ENCODE measurements at places on chromosomes 3 and 15. TPM values are rescaled to one million over a fixed set of nuclear protein-coding genes. Genes with fewer than 3 reads are reported as not detected.

DNA sequence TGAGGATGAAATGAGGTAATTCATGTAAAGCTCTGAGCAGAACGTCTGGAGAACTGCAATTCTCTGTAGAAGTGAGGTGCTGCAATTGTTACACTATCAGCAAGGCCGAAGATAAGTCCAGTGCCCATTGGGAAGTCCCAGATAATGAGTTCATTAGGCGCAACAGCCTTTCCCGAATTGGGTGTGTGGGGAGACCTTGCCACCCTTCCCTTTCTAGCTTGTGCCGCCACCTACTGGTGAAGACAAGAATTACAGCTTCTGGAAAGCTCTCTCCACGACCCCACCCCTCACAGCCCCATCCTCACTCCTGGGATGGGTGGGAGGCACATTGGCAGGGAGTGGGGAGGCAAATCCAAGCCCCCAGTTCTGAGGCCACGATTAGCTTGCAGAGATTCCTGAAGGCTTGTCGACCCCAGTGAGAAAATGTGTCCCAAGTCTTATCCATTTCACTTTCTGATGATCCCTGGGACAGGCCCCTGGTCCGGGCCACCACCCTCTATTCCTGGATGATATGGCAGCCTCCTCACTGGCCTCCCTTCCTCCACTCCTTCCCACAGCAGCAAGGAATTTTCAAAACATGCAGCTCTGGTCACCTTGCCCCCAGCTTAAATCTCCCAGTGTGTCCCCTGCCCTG, 36.4 kb downstream of the FAM3D start:
- DNase-seq = peak; percentile 45
- no peaks in the 10 kb centered on the region for H3K27me3 ChIP-seq
- H3K4me1 ChIP-seq = no peaks in the 10 kb centered on the region

- H3K36me3 ChIP-seq = no peaks in the 10 kb centered on the region
- no peak for DNase-seq
- no peak overlapping the region for H3K27ac ChIP-seq
- H3K27me3 ChIP-seq = no peaks in the 10 kb centered on the region
- H3K4me3 ChIP-seq = no peak overlapping the region
- no peaks in the 10 kb centered on the region for H3K4me1 ChIP-seq
Measured at GRCh38 chr3:175896655-175897054, 1037.5 kb downstream of the NAALADL2 start.

KNG1 gene
- not detected for total RNA-seq

EFCC1 gene
- 0.11 TPM for total RNA-seq

CLCN2 gene
- 6.3 TPM for total RNA-seq

- no peak overlapping the region for H3K27ac ChIP-seq
- H3K36me3 ChIP-seq = no peaks in the 10 kb centered on the region
- H3K4me1 ChIP-seq = no peaks in the 10 kb centered on the region
- DNase-seq = no peak
Measured at GRCh38 chr3:135982404-135982761, 16.9 kb downstream of the PPP2R3A start.

DNA sequence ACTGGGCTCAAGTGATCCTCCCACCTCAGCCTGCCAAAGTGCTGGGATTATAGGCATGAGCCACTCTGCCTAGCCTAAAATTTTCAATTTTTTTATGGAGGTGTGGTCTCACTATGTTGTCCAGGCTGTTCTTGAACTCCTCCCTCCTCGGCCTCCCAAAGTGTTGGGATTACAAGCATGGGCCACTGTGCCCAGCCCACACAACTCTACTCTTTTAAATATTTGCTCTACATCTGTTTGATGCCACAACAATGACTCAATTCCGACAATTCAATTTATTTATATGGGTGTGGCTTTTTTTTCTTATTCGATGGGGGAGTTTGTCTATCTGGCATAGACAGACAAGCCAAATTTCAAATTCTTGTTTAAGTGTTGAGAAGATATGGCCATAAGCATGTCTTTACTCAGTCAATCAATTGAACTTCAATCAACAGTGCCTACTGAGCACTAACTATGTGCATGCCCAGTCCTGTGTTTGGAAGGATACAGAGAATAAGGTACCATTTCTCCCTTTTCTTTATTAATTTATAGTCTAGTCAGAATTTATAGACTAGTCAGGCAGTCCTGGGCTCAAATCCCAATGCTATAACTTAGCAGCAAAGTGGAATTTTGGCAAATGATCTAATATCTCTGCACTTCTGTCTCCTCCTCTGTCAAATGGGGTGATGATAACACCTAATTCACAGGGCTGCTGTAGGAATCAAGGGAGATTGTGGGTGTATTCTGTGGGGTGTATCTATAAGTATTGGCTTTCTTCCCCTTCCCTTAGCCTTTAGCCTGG, 54.6 kb upstream of the PIAS1 start:
- H3K4me1 ChIP-seq = no peaks in the 10 kb centered on the region
- H3K27ac ChIP-seq = no peak overlapping the region
- no peaks in the 10 kb centered on the region for H3K36me3 ChIP-seq
- H3K27me3 ChIP-seq = no peaks in the 10 kb centered on the region

DNA sequence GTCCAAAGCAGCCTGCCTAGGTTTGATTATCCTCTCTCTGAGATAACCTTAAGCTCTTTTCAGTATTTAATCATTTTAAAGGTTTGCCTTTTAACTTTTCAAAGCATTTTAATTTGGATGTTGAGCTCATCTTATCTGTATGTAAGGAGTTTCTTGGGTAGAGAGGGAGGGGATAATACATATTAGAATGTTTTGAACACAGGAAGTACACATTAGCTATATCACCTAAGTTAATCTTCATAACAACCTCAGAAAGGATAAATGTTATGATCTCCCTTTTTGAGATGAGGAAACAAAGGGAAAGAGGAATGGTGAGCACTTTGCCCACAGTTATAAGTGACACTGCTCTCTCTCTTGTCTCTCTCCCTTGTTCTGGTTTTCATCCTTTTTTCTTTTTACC, 2.2 kb upstream of the CD47 start:
- no peak for DNase-seq
- H3K27ac ChIP-seq = no peak overlapping the region
- H3K36me3 ChIP-seq = no peaks in the 10 kb centered on the region
- no peaks in the 10 kb centered on the region for H3K27me3 ChIP-seq
- H3K4me3 ChIP-seq = peak overlapping the region; percentile 5
- peaks cover 31% of the 10 kb centered on the region for H3K4me1 ChIP-seq

TTLL13 gene
- not detected for total RNA-seq

GRCh38 chr15:52559022-52559421, 9.8 kb downstream of the ARPP19 start:
- no peak overlapping the region for H3K4me3 ChIP-seq
- H3K27ac ChIP-seq = no peak overlapping the region
- H3K36me3 ChIP-seq = peaks cover 8% of the 10 kb centered on the region
- no peak for DNase-seq
- H3K4me1 ChIP-seq = peaks cover 27% of the 10 kb centered on the region

DNA sequence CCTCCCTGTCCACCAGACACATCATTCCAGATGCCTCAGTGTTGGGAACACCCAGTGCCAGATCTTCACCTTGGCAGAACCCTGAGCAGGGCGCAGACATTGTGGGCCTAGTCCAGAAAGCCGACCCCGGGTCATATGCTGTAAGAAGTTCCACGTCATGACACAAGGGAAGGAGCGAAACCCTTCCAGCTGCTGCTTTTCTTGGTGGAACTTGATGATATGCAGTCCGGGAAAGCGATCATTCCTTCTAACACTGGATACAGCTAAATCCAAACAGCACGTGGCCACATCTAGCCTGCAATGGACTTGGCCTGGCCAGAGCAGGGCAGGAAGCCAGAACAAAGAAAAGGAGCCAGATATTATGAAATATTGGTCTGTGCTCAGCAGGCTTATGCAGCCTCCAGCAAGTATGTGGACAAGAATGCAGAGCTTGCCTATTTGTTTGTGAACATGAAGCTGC, 22.0 kb downstream of the GASK1A start:
- no peaks in the 10 kb centered on the region for H3K4me1 ChIP-seq
- no peaks in the 10 kb centered on the region for H3K27me3 ChIP-seq
- H3K4me3 ChIP-seq = no peak overlapping the region
- no peak overlapping the region for H3K27ac ChIP-seq
- DNase-seq = no peak

TMEM207 gene
- total RNA-seq = not detected

- H3K4me3 ChIP-seq = no peak overlapping the region
- H3K27me3 ChIP-seq = no peaks in the 10 kb centered on the region
- no peak overlapping the region for H3K27ac ChIP-seq
- no peaks in the 10 kb centered on the region for H3K36me3 ChIP-seq
Measured at GRCh38 chr3:82163907-82164520, 402.6 kb upstream of the GBE1 start.

SEMA3F gene
- not detected for total RNA-seq

DNA sequence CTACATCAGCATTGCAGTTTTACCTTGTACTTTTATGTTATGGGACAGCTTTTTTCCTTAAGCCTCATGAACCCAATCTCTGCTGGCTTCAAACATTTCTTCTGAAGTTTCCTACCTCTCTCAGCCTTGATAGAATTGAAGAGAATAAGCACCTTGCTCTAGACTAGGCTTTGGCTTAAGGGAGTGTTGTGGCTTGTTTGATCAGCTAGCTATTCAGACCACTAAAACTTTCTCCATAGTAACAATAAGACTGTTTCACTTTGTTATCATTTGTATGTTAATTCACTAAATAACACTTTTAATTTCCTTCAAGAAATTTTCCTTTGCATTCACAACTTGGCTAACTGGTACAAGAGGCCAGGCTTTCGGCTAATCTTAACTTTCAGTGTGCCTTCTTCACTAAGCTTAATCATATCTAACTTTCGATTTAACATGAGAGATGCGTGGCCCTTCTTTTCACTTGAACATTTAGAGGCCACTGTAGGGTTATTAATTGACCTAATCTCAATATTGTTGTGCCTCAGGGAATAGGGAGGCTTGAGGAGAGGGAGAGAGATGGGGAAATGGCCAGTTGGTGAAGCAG, 8.1 kb upstream of the TIGIT start:
- H3K4me3 ChIP-seq = no peak overlapping the region
- H3K27ac ChIP-seq = peak overlapping the region; percentile 62
- DNase-seq = peak; percentile 52
- H3K4me1 ChIP-seq = peaks cover 3% of the 10 kb centered on the region

DNA sequence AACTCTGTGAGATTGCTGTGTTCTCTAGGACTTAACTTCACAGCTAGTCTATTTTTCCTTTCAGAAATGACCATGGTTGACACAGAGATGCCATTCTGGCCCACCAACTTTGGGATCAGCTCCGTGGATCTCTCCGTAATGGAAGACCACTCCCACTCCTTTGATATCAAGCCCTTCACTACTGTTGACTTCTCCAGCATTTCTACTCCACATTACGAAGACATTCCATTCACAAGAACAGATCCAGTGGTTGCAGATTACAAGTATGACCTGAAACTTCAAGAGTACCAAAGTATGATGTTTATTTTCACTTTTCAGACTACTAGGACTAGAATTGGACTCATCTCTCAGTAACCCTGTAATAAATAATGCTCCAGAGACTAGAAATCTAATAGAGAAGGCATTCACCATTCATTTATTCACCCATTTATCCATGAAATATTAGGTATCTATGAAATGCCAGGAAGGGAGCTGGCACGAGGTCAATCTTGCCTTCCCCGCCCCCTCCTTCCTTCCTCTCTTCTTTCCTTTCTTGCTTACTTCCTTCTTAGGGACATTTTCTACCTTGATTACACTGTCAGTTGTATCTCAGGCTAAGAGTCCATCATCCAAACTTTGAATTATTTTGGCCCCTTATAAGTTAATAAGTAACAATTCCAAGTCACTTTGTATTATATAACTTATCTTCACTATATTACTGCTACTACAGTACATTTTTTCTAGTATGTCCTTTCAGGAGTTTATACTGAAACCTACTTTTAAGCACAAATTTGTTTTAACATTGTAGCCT, 91.0 kb downstream of the PPARG start:
- no peak overlapping the region for H3K27ac ChIP-seq
- H3K27me3 ChIP-seq = no peaks in the 10 kb centered on the region
- no peak for DNase-seq
- peaks cover 6% of the 10 kb centered on the region for H3K4me1 ChIP-seq

- H3K27me3 ChIP-seq = no peaks in the 10 kb centered on the region
- H3K36me3 ChIP-seq = no peaks in the 10 kb centered on the region
- no peak overlapping the region for H3K4me3 ChIP-seq
- DNase-seq = no peak
- H3K27ac ChIP-seq = no peak overlapping the region
- no peaks in the 10 kb centered on the region for H3K4me1 ChIP-seq
Measured at GRCh38 chr15:37081983-37082382, 18.4 kb downstream of the MEIS2 start.

GRCh38 chr3:65955792-65956477, 82.8 kb downstream of the MAGI1 start:
- DNase-seq = no peak
- no peaks in the 10 kb centered on the region for H3K27me3 ChIP-seq
- no peaks in the 10 kb centered on the region for H3K4me1 ChIP-seq
- no peaks in the 10 kb centered on the region for H3K36me3 ChIP-seq
- no peak overlapping the region for H3K27ac ChIP-seq

GRCh38 chr15:77904436-77904821, 173.1 kb downstream of the TBC1D2B start:
- H3K27ac ChIP-seq = no peak overlapping the region
- no peak for DNase-seq
- H3K4me1 ChIP-seq = no peaks in the 10 kb centered on the region
- H3K4me3 ChIP-seq = no peak overlapping the region
- no peaks in the 10 kb centered on the region for H3K27me3 ChIP-seq
- H3K36me3 ChIP-seq = no peaks in the 10 kb centered on the region

DNA sequence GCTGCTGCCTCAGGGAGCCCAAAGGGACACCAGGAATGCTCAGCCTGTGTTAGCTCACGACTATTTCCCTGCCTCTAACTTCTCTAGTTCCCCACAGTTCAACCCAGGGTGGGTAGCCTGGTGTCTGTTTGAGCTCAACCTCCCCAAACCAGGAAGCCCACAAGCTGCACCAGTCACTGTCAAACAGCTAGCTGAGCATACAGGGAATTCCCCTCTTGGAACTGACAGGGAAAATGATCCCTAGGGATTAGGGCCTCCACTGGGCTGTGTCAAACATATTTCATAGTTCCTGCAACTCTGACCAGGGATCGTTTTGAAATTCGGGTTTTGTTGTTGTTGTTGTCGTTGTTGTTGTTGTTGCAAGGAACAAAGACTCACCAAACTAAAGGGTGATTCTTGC, 147.1 kb upstream of the ICE2 start:
- no peak overlapping the region for H3K4me3 ChIP-seq
- H3K27ac ChIP-seq = no peak overlapping the region
- H3K27me3 ChIP-seq = no peaks in the 10 kb centered on the region
- no peaks in the 10 kb centered on the region for H3K36me3 ChIP-seq

DNA sequence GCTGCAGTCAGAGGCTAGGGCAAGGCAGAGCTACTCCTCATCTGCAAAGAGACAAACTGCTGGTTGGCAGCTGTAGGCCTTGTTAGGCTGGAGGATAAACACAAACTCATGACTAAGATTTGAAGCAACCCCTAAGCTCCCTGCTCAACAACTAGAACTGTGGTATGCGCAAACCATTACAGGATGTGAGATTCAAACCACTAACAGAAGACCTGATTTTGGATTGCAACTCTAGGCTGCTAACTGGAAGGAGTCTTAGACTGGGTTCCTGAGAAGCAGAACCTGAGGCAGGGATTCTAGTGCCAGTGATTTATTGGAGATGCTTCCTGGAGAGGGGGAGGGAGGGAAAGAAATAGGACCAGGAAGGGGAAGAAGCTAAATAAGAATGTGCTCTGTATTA, 22.5 kb downstream of the CCR4 start:
- no peaks in the 10 kb centered on the region for H3K36me3 ChIP-seq
- DNase-seq = no peak
- no peak overlapping the region for H3K27ac ChIP-seq
- no peaks in the 10 kb centered on the region for H3K27me3 ChIP-seq

GRCh38 chr3:62604298-62604697, 230.9 kb upstream of the FEZF2 start:
- DNase-seq = no peak
- H3K4me1 ChIP-seq = no peaks in the 10 kb centered on the region
- no peaks in the 10 kb centered on the region for H3K27me3 ChIP-seq
- H3K4me3 ChIP-seq = no peak overlapping the region

Measured in CD8-positive, alpha-beta memory T cell (primary cell).